ENCODE measurements at places on chromosomes 6 and 20.

- DNase-seq, result no peak
Measured at GRCh38 chr6:8905757-8906156, 470.4 kb upstream of the SLC35B3 start.

- DNase-seq, result no peak
Measured at GRCh38 chr20:25353747-25354705, 36.6 kb downstream of the ABHD12 start.

DNA sequence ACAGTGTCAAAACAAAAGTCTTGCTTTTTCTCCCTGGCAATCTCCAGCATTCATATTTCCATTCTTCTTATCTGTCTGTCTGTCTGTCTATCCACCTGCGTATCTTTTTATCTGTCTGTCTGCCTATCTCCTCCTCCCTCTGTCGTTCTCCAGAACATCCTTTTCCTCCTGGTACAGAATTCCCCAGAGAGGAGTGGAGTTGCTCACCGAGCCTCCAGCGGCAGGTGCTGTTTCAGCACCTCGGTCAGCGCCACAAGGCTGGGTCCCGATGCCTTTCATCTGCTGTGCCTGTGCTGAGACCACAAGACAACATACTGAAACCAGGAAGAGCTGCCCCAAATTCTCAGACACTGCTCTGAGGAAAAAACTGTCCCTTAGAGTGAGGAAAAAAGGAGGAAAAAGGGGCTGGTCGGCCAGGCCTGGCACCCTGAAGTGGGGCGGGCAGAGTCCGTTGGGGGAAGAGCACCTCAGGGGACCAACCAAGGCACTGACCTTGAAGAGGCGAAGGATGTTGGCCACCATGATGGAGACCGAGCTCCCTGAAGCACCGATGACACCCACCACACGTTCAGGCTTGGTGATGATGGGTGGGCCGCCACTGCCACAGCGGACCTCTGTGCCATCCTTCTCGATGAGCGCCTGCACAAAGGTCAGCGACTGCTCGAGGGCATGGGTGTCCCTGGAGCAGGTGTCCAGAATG lies 13.3 kb downstream of the GRM4 start:
- no peak for DNase-seq

- no peak for DNase-seq
Measured at GRCh38 chr6:108145639-108146038, 20.2 kb upstream of the NR2E1 start.

DNA sequence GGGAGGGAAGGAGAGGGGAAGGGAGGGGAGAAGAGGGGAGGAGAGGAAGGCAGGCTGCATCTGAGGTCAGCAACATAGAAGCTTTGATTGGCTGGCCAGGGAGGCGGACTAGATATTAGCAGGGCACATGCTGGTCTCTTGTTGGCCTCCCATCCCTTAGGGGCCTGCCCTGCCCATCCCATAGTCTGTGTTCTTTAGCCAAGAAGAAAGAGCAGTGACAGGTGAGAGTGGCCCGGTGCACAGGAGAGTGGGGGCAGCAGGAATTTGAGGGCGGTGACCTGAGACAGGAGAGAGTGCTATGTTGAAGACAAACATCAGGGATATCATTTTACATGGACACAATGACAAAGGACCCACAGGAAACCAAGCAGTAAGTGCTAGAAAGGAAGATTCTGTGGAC lies 413.5 kb downstream of the SYNE1 start:
- no peak for DNase-seq

- no peak for DNase-seq
Measured at GRCh38 chr6:139632840-139633239, 258.4 kb upstream of the CITED2 start.

DNA sequence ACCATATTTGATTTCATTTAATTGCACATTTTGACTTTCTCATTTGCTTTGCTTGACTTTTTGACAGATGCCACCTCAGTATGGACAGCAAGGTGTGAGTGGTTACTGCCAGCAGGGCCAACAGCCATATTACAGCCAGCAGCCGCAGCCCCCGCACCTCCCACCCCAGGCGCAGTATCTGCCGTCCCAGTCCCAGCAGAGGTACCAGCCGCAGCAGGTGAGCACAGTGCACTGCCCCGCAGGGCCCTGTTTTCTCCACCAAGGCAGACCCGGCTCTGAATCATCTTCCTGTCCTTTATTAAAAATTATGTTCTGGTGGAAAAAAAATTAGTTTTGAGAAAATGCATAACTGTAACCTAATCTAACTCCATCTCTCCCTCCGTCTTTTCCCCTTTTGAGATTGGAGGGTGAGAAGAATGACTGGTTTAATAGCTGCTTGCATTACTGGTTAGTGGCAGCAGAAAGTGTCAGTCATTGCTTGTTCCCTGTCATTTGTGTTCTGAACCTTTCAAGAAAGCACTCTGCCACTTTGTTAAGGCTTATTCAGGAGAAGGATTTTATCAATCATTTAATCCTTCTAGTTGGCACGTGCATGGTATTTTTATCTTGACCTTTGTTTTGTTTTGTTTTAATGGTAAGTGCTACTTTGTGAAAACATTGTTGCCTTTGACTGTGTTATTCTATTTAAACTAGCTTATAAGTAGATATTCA lies 124.3 kb downstream of the ARID1B start:
- no peak for DNase-seq

GRCh38 chr6:136526196-136526930 lies 23.9 kb downstream of the MAP7 start:
- no peak for DNase-seq

- DNase-seq, result no peak
Measured at GRCh38 chr20:42485556-42485955, 704.1 kb downstream of the PTPRT start.

DNA sequence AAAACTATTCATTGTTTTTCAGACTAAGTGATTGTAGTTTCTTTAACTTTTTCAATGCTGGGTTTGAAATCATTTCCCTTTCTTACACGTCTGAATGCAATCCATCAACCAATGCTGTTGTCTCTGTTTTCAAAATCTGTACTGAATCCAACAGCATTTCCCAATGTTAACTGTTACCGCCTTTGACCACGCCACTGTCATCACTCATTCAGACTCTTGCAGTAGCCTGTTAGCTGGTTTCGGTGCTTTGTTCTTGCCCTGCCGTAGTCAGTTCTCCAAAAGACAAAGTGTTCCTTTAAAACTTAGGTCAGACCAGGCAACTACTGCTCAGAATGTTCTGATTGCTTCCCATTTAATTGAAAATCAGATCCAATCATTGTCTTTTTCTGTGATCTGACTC lies 131.3 kb downstream of the PLCB4 start:
- DNase-seq, result no peak

GRCh38 chr6:34239500-34239825 lies 2.8 kb downstream of the HMGA1 start:
- no peak for DNase-seq

DNA sequence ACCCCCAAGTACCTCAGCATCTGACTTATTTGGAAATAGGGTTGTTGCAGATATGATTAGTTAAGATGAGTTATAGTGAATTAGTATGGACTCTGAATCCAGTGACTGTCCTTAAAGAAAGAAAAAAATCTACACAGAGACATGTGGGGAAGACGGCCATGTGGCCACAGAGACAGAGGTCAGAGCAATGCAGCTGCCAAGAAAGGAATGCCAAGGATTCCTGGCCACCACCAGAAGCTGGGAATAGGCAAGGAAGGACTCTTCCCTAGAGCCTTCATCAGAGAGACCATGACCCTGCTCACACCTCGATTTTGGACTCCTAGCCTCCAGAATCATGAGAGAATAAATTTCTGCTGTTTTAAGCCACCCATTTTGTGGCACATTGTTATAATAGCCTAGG lies 81.8 kb downstream of the FYN start:
- no peak for DNase-seq

GRCh38 chr20:18926965-18927364 lies 113.4 kb downstream of the SCP2D1 start:
- DNase-seq, result no peak

DNA sequence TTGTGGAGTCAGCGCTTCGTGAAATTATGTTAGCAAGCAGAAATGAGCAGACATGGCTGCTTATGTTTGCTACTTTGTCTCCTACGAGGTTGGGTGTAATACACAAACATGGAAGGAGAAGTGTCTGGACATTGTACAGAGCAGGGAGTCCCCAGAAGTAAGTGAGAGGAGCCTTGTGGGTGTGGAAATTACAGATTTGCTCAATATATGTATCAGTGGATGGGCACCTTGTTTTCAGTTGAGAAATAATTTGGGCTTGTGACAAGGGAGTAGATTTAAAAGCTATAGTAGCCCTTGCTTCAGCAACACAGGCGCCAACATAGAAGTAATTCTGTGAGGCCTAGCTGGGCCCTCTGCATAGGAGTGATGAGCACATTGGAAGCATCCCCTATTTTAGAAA lies 49.2 kb downstream of the HECA start:
- DNase-seq, result no peak

- no peak for DNase-seq
Measured at GRCh38 chr6:31401403-31401802, 2.0 kb upstream of the MICA start.

- no peak for DNase-seq
Measured at GRCh38 chr6:110517601-110518281, 41.3 kb upstream of the SLC22A16 start.

GRCh38 chr20:57332105-57333089 lies 2.8 kb downstream of the SPO11 start:
- no peak for DNase-seq

GRCh38 chr6:124054034-124054433 lies 250.4 kb downstream of the NKAIN2 start:
- no peak for DNase-seq

- DNase-seq, result no peak
Measured at GRCh38 chr6:109759098-109759955, 68.2 kb downstream of the FIG4 start.

DNA sequence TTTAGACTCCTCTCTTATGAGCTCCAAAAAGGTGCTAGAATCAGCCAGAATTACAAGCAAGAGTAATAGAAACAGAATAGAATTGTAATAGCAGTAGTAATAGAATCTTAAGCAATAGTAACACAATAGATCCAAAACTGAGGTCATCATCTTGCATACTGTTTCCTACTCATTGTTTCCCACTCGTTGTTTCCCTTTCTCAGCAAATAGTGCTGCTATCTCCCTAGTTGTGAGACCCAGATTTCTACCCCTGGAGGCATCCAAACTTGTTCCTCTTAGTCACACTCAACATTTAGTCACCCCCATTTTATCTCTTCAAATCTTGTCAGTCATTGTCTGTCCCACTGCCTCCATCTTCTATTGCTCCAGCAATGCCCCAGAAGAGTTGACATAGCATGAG lies 356.9 kb upstream of the MARCKS start:
- DNase-seq, result no peak

DNA sequence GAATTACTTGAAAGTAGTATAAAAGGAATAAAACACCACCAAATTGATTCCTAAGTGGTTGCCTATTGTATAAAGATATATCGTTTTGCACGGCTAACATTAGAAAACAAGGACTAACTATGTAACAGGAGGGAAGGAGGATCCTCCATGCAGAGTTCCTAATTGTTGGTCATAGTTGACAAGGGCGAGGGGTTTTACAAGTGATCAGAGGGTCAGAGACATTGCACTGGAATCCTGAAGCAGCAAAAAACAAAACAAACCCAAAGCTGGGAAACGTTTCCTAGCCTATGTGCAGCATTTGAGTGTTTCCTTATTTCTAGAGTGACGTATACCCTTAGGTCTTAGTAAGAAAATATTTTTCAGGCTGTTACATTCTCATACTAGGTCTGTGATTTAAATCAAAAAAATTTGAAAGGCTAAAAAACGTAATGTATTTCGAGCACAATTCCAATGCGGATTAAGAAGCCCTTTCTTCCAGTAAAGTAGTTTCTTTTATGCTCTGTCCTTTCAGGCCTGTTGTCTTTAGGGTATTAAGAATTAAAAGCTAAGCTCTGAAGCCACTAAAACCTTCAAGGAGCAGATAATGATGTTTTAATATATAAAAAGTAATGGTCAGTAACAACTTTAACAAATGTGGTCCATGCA lies 373.8 kb upstream of the MMS22L start:
- DNase-seq, result no peak

- DNase-seq, result no peak
Measured at GRCh38 chr6:146582857-146583256, 15.9 kb upstream of the ADGB start.

DNA sequence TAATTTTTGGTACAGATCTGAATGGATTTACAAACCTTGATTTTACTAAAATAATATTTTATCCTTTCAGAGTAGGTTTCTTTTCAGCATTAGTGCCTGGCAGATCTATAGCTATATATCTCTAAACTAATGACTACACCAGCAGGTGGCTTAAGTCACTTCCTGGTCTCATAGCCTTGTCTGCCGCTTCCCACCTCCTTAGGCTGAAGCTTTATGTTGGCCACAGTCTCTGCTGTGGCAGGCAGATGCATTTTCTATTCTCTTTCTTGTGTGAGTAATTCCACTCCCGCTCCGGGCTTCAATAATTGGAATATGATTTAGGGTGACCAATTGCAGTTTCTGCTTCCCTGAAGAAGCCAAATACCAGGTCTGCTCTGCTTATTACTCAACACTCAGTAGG lies 226.8 kb upstream of the HS3ST5 start:
- no peak for DNase-seq

DNA sequence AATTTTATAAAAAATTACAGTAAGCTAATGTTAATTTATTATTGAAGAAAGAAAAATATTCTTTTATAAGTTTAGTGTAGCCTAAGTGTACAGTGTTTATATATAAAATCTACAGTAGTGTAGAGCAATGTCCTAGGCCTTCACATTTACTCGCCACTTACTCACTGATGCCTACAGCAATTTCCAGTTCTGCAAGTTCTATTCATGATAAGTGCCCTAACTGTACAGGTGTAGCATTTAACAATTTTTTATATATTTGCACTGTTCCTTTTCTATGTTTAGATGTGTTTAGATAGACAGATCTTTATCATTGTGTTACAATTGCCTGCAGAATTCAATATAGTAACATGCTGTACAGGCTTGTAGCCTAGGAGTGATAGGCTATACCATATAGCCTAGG lies 80.1 kb upstream of the HDAC2 start:
- no peak for DNase-seq

DNA sequence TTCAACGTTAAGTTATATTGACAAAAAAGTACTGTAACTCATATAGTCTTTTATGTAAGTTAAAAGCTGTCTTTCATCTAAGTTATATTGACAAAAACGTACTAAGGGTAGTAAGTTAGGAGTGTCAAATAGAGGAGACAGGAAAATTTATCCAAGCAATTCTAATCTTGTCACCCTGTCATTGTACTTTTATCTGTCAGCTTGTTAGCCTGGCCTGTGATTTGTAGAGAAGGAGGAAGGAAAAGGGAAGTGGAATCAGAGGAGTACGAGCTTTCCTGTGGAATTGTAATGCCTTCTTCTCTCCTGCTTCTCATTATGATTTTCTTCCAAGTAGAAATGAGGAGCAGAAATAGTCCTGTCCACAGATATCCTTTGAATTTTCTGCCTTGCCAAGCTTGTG lies 18.8 kb downstream of the KCTD20 start:
- no peak for DNase-seq

DNA sequence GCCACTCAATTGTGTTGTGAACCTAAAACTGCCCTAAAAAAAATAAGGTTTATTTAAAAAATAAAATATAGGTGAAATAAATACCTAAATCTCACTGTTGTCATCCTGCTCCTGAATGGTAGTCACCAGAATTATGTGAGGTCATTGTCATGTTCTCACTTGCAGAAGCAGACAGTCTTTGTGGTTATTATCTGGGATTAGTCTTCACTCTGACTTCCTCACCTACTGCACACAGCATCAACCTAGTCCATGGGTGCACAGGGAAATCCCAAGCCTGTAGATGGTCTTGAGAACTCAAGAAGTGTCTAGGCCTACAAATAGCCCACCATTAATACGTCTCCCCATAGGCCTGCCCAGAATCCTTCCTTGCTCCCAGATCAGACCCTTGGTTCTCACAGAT lies 97.0 kb downstream of the FOXF2 start:
- no peak for DNase-seq
